Nasal cavity respiratory epithelium epithelial cell of viscerocranial mucosa (primary cell): ENCODE measurements at places on chromosomes 16 and 17. TPM values are rescaled to one million over a fixed set of nuclear protein-coding genes. Genes with fewer than 3 reads are reported as not detected.

Gene WDR59
- total RNA-seq, result 12.6 and 21.1 TPM in 2 replicates

Gene GNAO1
- total RNA-seq, result under 0.01 and 0.07 TPM in 2 replicates

Gene OTOP2
- 0.34 TPM in 1 of 2 replicates, not detected in the other for total RNA-seq

Gene FBXW10B
- 1.0 and 3.8 TPM in 2 replicates for total RNA-seq

Gene PDIA2
- total RNA-seq, result 0.34 TPM in 1 of 2 replicates, not detected in the other

Gene KRT222
- total RNA-seq, result under 0.01 TPM in 1 of 2 replicates, not detected in the other

Gene SDR42E1
- 28.5 and 37.9 TPM in 2 replicates for total RNA-seq

Gene CCL11
- not detected in 2 replicates for total RNA-seq

Gene CLDN6
- under 0.01 and 0.14 TPM in 2 replicates for total RNA-seq

Gene CES3
- total RNA-seq, result 1.4 TPM in 2 replicates

Gene DOC2A
- 0.21 TPM in 1 of 2 replicates, not detected in the other for total RNA-seq

Gene C16orf92
- not detected in 2 replicates for total RNA-seq

Gene MRC2
- 6.8 and 92.1 TPM in 2 replicates for total RNA-seq

Gene TBX4
- not detected in 2 replicates for total RNA-seq

Gene ZNF207
- 44.8 and 114 TPM in 2 replicates for total RNA-seq

Gene SLC6A4
- total RNA-seq, result 0.07 and 0.34 TPM in 2 replicates

Gene GINS3
- total RNA-seq, result 1.7 and 3.6 TPM in 2 replicates

Gene AIPL1
- not detected in 2 replicates for total RNA-seq

Gene CXCL16
- total RNA-seq, result 23.2 and 37.5 TPM in 2 replicates

Gene KSR1
- 1.0 and 9.5 TPM in 2 replicates for total RNA-seq

Gene HBA1
- total RNA-seq, result not detected in 2 replicates

Gene MFAP4
- total RNA-seq, result not detected in 2 replicates

Gene CRYBA1
- not detected in 2 replicates for total RNA-seq

Gene PKMYT1
- total RNA-seq, result 0.34 and 0.50 TPM in 2 replicates

Gene ITGAD
- total RNA-seq, result not detected in 2 replicates

Gene LPO
- total RNA-seq, result under 0.01 and 0.21 TPM in 2 replicates

Gene CCL23
- not detected in 2 replicates for total RNA-seq

Gene KIF2B
- not detected in 2 replicates for total RNA-seq

Gene EIF3CL
- total RNA-seq, result 164 and 188 TPM in 2 replicates

Gene CTF1
- total RNA-seq, result 0.68 and 1.2 TPM in 2 replicates

Gene KRTAP4-1
- not detected in 2 replicates for total RNA-seq

Gene C1QTNF1
- total RNA-seq, result 3.4 and 8.3 TPM in 2 replicates

Gene TBC1D3K
- 0.21 TPM in 1 of 2 replicates, not detected in the other for total RNA-seq

Gene EVPLL
- 1.4 and 2.3 TPM in 2 replicates for total RNA-seq

Gene GFAP
- total RNA-seq, result under 0.01 TPM in 1 of 2 replicates, not detected in the other

Gene GJD3
- total RNA-seq, result 0.07 TPM in 1 of 2 replicates, not detected in the other

Gene CRHR1
- not detected in 2 replicates for total RNA-seq

Gene RSAD1
- 12.1 and 21.2 TPM in 2 replicates for total RNA-seq

Gene ITGAX
- total RNA-seq, result under 0.01 TPM in 1 of 2 replicates, not detected in the other

Gene NHERF2
- 10.3 and 19.8 TPM in 2 replicates for total RNA-seq

Gene FAHD1
- 83.4 and 95.7 TPM in 2 replicates for total RNA-seq

Gene CES1
- under 0.01 and 0.43 TPM in 2 replicates for total RNA-seq

Gene FOXC2
- total RNA-seq, result under 0.01 and 0.78 TPM in 2 replicates

Gene GDPD3
- 1.8 and 3.8 TPM in 2 replicates for total RNA-seq

Gene KRTAP2-2
- total RNA-seq, result not detected in 2 replicates

Gene MYH4
- not detected in 2 replicates for total RNA-seq

Gene SLC47A2
- 0.34 and 1.2 TPM in 2 replicates for total RNA-seq

Gene NFATC2IP
- 19.8 and 23.8 TPM in 2 replicates for total RNA-seq

Gene MT1F
- 1.4 and 4.3 TPM in 2 replicates for total RNA-seq

Gene JUP
- 357 and 772 TPM in 2 replicates for total RNA-seq

Gene BRIP1
- total RNA-seq, result 3.1 TPM in 2 replicates

Gene C17orf50
- not detected in 2 replicates for total RNA-seq

Gene ZNF385C
- total RNA-seq, result 0.34 and 0.43 TPM in 2 replicates

Gene MYCBPAP
- total RNA-seq, result under 0.01 and 0.28 TPM in 2 replicates
